ENCODE measurements at places on chromosomes 5 and 9.

DNA sequence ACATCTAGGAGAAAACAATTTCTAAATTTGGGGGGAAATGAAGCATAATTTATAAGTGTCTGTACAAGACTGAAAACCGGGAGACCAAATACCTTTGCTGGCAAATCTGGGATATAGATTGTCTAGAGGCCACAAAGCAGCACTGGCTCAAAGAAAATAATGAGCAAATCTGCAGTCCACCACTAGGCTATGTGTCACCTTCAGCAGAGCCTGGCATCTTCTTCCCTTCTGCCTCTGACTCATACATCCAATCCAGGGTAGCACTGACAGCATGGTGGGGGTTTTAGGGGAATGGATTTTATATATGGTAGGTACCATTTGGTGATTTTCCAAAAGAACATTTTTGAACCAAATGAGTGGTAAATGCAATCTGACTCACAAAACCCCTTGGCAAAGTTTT, 12.8 kb downstream of the FAM81B start:
- DNase-seq, result no peak

- DNase-seq, result no peak
These were observed 57.2 kb upstream of the KCNMB1 start for GRCh38 chr5:170446365-170446764.

DNA sequence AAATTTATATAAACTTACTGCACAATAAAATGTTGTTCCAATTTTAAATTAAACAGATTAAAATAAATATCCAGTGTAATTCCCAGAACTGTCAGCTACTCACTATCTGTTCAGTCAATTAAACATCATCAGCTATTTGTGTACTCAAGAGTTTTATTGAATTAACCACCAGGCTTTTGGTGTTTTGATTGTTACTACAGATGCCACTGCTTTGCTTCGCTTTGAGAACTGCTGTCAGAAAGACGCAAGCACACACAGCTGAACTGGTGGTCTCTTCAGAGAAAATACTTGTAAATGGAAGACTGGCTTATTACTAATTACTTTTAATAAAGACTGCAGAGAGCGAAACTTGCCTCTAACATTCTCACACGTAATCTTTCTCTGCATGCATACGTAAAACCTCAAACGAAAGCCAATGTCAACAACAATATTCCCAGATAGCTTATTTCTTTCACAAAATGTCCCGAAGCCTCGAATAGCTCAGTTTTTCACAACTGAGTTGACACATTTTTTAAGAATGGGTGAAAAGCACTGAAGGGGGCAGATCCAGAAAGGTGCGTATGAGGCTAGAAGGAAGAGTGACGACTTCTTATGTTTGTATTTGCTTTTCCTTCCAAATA, 259.6 kb upstream of the RPS23 start:
- DNase-seq, result no peak

- DNase-seq, result no peak
These were observed 75.6 kb downstream of the ST8SIA4 start for GRCh38 chr5:100827481-100827889.

- no peak for DNase-seq
These were observed 144.7 kb downstream of the PCSK1 start for GRCh38 chr5:96288166-96288844.

- DNase-seq, result no peak
These were observed 628.8 kb upstream of the DMAC1 start for GRCh38 chr9:8428389-8428788.

- DNase-seq, result no peak
These were observed 62.8 kb upstream of the IL33 start for GRCh38 chr9:6152788-6153187.

GRCh38 chr5:170760113-170760512, 23.4 kb upstream of the GABRP start:
- DNase-seq, result no peak

DNA sequence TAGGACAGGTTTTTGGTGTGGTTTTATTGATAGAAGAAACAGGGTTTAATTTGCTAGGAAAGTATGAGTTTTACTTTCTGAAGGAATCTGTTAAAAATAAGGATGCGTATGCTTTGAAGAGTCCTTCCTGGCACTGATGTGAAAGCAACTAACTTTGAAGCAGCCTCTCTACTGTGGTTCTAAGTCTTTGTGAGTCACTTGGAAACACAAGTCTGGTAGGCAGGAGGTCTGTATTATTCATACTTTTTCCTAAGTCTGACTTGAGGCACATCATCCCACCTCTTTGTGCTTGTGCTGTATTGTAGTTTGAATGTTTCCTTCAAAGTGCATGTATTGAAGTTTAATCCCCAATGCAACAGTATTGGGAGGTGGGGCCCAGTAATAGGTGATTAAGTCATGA, 129.0 kb downstream of the TAF11L14 start:
- no peak for DNase-seq

DNA sequence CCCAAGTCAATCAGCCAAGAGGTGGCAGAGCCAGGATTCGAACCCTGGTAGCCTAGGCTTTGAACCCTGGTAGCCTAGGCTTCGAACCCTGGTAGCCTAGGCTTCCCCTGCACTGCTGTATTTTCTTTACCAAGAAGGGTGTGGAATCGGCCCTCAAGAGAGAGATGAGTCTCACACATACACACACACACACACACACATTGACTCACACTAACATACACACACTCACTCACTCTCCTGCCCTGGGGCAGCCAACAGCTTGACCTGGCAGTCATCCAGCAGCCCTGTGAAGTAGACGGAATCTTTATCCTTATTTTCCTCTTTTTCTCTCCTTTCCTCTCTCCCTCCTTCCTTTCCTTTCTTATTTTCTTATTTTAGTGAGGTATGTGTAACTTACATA, 55.4 kb upstream of the RPL26L1 start:
- no peak for DNase-seq

DNA sequence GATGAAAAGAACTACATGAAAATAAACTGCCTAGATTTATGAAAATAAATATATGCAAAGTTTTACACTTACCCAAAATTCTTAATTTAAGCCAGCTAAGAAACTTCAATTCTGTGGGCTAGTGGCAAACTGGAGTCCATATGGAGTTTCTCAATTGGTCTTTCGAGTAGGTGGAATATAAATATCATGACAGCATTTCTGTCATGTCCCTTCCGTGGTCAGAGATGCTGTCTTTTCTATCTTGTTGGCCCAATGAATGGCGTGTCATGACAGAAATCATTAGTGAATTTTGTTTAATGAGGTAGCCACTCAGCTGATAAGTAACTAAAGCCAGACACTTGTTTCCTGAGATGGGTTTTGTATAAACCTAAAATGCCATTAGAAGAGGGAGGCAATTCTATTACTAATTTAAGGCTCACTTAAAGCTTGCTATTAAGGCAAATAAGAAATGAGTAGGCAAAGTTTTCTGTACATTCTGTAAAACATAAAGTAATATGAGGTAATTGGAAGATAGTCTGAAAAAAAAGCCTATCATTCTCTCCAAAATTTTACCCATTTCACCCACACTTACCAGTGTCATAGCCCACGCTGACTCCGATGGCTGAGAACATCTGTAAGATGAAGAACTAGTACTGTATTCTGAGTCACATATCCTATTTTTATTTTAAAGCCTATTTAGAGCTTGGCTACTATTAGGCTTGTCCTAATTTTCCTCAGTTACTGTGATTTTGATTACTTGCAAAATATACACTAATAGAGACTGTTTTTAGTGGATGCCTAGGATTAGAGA, 419.3 kb upstream of the MEF2C start:
- DNase-seq, result no peak

GRCh38 chr9:33117796-33118195, 41.3 kb upstream of the SMU1 start:
- no peak for DNase-seq

DNA sequence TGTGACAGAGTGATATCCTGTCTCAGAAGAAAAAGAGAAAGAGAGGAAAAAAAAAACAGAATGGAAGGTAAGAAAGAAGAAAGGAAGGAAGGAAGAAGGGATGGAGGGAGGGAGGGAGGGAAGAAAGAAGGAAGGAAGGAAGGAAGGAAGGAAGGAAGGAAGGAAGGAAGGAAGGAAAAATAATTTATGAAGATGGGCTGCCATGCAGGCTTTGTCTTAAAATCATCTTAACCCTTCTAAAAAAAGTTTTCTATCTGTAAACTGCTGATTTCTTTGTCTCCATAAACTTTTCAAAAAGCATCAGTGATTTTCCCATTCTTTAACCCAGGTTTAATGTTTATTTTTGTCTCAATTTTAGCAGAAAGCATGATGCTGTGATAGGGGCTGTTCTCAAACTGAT, 1154.1 kb upstream of the CDH6 start:
- no peak for DNase-seq

- DNase-seq, result no peak
These were observed 27.3 kb downstream of the AFAP1L1 start for GRCh38 chr5:149298842-149299404.

DNA sequence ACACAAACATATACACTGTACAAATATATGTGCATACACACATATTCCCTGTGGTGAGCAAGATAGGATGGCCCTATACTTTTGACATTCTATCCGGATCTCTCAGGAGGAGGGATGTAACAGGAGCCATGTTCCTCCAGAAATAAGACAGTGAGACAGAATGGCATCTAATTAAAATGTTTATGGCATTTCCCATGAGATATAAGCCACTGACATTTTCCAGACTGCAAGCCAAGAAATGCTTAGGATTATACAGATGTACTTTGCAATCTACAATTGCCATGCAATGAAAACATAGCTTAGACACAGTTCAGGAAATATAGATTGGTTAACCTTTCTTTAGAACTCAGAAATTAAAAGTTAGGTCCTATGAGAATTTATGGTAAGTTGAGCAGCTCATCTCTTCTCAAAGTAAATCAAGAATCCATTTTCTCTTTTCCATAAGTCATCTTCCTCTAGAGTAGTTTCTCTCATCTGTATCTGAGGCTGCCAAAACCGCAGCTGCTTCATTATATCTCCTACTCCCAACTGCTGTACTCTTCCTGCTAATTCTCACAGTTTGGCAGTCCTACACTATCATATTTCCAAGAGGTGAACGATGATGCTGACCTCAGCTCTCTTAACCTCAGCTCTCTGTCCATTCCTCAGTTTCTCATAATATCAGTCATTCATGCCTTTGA, 1719.1 kb downstream of the MAT2B start:
- no peak for DNase-seq

DNA sequence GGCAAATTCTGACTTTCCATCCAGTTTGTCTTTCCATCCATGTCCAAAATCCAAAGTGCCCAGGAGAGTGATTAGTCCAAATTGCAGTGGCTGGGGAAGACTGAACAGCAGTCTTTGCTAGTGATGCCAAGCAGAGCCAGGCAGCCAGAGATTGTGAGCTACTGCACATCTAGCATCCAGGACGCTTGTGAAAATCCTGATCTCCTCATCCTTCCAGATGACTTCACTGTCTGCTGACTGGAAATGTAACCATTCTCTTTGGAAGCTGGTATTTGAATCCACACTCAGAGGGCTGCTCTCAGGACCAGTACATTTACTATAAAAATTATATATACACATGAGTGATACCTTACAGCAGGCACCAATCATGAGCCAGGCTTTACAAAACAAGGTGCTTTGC, 49.6 kb downstream of the MACROH2A1 start:
- DNase-seq, result no peak

GRCh38 chr9:14956208-14956607, 46.0 kb upstream of the FREM1 start:
- DNase-seq, result no peak

DNA sequence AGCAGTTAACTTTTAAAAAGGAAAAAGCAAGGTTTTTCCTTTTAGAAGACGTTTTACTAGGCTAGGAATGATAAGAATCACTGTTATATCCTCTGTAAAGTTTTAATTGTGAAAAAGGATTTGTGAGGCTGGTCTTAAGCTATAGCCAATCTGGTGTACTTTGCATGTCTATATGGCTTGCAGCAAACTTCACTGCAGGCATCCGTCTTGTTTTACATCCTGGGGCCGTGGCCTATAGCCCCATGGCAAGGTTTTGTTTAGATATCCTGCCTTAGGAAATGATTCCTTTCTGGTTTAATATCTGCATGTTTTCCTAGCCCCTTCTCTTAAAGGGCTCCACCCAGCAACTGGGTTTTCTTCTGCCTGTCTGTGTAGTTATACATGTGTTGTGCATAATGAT, 272.8 kb downstream of the ICE1 start:
- DNase-seq, result no peak

DNA sequence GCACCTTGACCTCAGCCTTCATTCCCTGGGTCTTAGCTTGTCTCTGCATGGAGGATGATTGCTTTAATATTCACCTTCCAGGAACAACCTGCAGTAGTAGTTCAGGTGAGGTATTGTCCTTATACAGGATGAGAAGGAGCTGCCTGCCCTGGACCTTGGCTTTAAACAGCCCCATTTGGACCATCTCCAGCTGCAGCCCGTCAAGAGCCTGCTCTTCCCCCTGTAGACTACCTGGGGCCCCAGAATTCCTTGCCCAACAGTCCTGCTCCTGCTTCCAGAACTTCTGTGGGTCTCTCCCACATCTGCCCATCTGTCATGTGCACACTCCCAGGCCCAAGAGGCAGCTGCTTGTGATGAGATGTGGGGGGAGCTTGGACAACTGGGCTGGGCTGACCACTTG, 12.2 kb upstream of the OTP start:
- no peak for DNase-seq

GRCh38 chr5:69494452-69494851, 1.9 kb downstream of the OCLN start:
- DNase-seq, result no peak

Data from activated gamma-delta T cell (primary cell).